Mesenteric fat pad (tissue), 1 donor: ENCODE measurements at places on chromosomes 4 and X. TPM values are rescaled to one million over a fixed set of nuclear protein-coding genes. Genes with fewer than 3 reads are reported as not detected.

- DNase-seq: no peak
Measured at GRCh38 chr4:907691-908425, 24.3 kb downstream of the GAK start.

DNA sequence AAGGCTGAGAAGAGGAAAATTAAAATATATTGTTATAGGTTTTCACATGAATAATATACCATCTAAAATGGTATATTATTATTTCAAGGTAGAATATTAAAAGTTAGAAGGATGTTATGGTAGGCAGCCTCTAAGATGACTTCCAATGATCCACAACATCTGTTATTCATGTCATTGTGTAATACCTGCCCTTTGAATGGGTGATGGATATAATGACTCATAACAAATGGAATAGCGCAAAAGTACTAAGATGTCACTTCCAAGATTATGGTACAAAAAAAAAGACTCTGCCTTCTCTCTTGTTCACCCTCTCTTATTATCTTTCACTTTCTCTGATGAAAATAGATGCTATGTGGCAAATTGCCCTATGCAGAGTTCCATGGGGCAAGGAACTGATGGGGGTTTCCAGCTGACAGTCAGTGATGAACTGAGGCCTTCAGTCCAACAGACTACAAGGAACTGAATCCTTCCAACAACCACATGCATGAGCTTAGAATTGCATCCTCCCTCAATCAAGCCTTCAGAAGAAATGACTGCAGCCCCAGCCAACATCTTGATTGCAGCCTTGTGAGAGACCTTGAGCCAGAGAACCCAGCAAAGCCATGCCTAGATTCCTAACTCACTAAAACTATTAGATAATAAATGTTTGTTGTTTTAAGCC, 57.7 kb downstream of the HS6ST2 start:
- DNase-seq: no peak

The F8A2 gene
- total RNA-seq: not detected

The LRP2BP gene
- total RNA-seq: 0.64 TPM

DNA sequence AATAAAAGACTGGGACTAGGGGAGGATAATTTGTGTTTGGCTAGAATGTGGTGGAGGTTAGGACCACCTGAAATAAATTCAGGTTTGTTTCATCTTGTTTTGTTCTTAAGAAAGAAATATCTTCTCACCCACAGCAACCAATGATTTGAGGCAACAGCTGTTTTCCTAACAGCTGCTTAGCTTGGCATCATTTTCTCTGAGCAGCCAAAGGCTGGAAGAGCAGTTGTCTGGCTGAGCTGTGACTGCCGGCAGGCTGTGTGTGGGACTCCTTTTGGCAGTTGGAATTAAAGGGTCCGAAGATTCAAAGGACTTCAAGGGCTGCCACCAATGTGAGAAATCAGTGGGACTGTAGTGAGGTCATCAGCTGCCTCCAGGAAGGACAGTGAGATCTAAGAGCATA, 5.0 kb downstream of the TRIM75 start:
- no peak for DNase-seq

GRCh38 chr4:187493661-187494060, 501.9 kb upstream of the ZFP42 start:
- no peak for DNase-seq

DNA sequence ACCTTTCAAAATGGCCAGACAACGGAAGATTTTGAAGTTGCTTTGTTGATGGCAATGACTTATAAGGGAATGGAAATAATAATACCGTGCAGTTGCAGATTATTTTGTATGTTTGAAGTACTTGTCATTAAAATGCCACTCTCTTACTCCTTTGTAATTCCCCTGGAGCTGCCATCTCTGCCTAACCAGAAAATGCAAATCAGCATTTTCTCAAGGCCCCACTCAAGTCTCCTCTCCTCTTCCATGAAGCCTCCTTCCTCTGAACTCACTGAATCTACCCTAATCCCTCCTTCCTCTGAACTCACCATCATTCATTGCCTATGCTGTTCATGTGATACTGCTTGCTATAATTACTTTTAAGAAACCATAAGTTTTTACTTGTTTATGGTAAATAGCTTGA, 60.2 kb upstream of the RBPJ start:
- DNase-seq: no peak

The RNF212 gene
- total RNA-seq: 4.2 TPM

- no peak for DNase-seq
Measured at GRCh38 chrX:39261446-39262147, 460.3 kb downstream of the MID1IP1 start.

DNA sequence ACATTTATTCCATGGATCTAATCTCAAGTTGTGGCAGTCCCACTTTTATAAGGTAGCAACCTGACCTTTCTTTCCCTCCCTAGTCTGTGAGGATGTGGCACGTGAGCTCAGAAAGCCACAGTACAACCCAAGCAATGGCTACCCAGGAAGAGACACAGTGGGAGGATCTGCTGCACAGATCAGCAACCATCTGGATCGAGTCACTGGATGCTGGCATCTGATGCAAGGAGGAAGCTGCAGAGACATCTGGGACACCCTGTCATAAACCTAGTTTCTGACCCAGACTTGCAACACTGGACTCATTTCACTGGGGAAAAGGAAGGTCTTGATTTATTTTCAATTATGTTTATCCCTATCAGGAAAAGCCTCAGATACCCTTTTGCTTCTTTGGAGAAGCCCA, 327.1 kb downstream of the PAPSS1 start:
- no peak for DNase-seq

DNA sequence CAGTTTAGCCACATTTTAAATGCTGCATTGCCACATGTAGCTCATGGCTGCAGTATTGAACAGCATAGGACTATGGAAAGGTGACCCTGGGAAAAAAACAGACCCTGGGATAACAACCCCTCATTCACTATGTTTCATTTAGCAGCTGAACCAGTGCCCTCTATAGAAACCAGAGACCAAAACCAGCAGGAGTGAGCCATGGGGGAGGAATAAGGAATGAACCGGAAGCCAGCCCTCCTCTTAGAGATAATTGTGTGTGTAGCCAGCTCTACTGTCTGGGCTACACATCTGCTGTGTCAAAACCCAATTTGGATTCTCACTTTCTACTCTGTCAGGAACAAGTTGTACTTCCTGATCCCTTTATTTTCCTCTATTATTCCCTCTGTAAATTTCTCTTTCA, 158.5 kb upstream of the S100G start:
- no peak for DNase-seq

GRCh38 chr4:26289401-26289800, 31.4 kb upstream of the RBPJ start:
- no peak for DNase-seq

The IL1RAPL1 gene
- total RNA-seq: not detected

The NDST3 gene
- total RNA-seq: not detected
